ENCODE measurements at places on chromosomes 13 and 19.

GRCh38 chr19:42096255-42096837 is 20.4 kb downstream of the ZNF574 start:
- no peak for DNase-seq

- no peak for DNase-seq
Observed at GRCh38 chr19:11267316-11268085, 5.2 kb upstream of the DOCK6 start.

GRCh38 chr13:30738526-30739236 is 3.3 kb downstream of the ALOX5AP start:
- DNase-seq = no peak

DNA sequence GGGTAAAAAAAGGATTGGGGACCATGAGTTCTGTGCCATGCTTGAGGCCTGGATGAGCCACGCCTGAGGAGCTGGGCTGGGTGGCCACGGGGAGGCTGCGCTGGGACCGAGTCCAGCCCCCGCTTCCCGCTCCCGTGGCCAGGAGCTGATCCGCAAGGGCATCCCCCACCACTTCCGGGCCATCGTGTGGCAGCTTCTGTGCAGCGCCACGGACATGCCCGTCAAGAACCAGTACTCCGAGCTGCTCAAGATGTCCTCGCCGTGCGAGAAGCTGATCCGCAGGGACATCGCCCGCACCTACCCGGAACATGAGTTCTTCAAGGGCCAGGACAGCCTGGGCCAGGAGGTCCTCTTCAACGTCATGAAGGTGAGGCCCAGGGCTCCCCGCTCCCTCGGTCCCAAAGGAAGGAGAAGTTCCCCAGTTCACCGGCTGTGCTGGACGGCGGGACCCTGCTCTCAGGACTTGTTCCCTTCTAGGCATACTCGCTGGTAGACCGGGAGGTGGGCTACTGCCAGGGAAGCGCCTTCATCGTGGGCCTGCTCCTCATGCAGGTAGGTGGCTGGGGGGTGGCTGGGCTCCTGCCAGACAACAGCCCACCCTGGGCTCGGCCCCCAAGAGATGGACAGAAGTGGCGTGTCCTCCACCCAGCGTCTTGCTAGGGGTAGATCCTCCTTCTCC is 18.9 kb downstream of the EVI5L start:
- DNase-seq = no peak

DNA sequence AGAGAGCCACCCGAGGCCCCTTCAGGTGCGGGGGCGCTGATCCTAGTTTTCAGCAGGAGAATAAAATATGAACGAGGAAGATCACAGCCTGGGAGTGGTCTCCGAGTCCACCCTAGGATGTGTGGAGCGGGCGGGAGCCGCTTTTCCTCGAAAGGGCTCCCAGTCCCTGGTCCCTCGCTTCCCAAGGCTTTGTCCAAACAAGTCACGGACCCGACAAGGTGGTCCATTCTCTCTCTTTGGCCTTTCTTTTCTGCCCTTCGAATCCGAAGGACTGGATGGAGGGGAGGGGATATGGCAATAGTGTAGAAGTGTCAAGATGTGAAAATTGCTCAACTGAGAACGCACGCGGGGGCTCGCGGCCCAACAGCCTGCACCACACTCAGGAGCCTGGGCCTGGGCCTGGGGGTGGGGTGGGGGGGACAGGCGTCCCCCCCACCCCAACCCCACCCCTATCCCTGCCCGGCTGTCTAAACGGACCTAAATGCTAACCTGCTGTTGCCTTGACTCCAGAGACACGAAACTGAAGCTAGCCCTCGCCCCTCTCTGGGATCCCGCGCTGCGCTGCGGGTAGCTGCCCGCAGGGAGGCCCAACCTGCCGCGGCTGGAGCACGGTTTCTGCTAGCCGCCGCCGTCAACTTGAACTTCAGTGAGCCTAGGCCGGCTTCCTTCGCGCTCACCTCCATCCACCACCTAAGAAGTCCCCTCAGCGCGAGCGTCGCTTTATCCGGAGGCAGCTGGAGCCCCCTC is 7.1 kb downstream of the ZIC2 start:
- no peak for DNase-seq
